Activated naive CD4-positive, alpha-beta T cell treated with Interleukin-2 at 50 U/mL for 16 hours (primary cell): ENCODE measurements at places on chromosomes 6 and 20.

- DNase-seq = no peak
Measured at GRCh38 chr6:74333406-74333805, 637.4 kb downstream of the CD109 start.

DNA sequence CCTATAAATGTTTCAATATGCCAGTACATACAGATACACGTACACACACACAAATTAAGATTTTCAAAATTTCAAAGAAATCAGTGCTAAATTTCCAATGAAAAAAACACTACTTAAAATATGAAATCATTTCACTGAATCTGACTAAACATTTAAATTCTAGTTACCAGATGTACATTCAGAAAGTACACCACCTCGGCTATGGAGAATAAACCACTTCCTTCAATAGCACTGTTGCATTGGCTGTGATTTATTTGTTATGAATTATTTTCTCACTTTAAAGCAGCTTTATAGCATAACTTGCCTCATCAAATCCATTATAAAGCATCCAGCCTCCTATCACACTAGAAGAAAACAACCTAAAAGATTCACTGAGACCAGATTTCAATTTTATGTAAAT, 36.6 kb downstream of the HBS1L start:
- no peak for DNase-seq

DNA sequence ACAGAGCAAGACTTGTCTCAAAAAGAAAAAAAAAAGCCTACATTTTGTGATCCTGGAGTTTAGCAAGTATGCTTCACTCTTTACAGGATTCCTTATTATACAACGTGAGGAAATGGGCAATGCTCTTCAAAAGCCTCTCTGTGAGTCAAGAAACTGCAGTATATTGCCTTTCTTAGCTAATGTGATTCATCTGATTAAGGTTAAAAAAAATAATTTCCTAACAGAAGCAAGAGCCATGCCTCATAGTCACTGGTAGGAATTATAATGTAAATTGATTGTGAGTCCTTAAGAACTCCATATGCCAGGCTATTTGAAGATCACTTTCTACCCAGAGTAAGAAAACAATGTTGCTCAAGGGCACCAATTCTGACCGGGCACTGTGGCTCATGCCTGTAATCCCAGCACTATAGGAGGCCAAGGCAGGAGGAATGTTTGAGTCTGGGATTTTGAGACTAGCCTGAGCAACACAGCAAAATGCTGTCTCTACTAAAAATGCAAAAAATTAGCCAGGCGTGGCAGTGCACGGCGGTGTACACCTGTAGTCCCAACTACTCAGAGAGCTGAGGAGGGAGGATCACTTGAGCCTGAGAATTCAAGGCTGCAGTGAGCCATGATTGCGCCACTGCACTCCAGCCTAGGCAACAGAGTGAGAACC, 43.3 kb downstream of the SLC26A8 start:
- no peak for DNase-seq

GRCh38 chr20:4728120-4728760, 6.5 kb downstream of the PRND start:
- no peak for DNase-seq

DNA sequence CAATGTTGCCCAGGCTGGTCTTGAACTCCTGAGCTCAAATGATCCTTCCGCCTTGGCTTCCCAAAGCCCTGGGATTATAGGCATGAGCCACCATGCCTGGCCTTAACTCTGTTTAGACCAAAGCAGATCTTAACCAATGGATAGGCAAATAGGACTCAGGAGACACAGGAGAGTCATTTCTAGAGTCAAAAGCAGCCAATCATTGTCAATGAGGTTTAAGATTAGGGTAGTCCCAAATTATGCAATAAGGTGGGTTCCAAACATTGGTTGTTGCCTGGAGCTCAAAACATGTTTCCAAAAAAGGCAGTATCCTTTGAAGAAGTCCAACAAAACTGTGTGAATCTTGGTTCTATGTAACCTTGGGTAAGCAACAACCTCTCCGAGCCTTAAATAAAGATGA, 95.7 kb upstream of the JARID2 start:
- DNase-seq = no peak

- no peak for DNase-seq
Measured at GRCh38 chr20:3510110-3510509, 39.3 kb downstream of the ATRN start.

- no peak for DNase-seq
Measured at GRCh38 chr6:1993042-1993441, 252.4 kb downstream of the GMDS start.

DNA sequence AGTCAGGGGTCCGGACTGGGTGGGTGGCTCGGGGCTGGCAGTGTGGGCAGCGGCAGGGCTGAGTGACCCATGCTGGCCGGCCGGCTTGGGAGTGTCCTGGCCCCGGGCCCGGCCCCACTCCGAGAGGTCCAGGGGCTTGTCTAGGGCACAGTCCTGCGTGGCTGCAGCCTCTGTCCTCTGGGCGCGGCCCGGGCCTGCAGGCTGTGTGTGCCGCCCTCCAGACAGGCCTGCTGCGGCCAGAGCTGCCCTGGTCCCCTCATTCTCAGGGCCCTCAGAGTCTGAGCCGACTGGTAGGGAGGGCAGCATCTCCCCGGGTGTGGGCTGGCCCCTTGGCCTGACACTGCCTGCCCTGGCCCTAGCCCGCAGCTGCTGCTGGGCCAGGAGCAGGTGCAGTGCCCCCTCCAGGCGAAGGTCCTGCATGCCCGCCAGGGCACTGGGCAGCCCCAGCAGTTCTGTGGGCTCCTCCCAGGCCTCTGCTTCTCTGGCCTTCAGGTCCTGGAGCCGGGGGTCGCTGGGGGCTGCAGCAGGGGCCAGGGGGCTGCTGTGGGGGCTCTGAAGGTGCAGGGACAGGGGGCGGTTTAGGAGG, 6.9 kb upstream of the CABLES2 start:
- no peak for DNase-seq

GRCh38 chr6:23086100-23086499, 516.7 kb downstream of the HDGFL1 start:
- DNase-seq = no peak

DNA sequence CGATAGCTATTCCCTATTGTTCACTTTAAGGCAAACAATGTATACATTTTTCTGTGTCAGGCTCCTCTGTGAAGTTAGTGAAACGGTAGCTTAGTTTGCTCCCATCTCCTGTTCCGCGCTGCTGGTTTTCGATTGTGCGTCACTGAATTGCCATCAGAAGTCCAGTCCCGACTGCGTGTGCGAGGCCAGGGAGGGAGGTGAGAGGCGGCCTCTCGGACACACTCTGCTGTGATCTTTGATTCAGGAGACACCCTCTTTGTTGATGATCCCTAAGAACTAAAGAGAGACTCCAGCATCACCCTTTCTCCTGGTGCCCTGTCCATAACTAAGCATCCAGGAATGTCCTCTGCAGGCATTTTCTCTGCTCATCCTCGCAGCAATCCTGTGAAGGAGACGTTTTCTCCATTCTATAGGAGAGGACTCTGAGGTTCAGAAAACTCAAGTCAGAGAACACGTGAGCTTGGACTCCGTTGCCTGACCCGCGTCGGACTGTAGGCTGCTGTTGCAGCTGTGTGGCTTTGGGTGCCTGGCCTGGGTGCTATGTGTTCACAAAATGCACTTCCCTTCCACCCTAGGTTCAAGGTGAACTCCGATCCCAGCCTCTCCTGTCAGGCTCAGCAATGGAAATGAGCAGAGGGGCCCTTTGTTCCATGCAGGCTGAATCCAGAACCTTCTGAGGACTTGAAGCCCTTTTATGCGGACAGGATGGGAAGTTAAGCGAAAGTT, 24.1 kb upstream of the UNC93A start:
- no peak for DNase-seq

DNA sequence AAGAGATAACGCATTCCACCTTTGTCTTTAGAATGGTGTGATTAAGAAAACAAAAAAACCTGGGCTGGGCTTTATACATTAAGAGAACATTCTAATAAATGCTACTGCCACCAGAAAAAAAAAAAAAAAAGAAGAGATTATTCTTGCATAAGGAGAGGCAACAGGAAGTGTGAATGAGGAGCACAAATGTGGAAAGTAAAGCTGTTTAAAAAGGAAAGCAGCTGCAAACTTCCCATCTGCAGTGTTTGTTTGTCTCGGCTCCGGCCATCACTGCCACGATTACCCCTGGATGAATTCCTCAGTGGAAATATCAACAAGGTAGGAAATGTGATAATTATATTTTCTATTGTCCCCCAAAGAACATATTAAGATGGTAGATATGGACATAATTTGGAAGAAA, 223.9 kb downstream of the PHF3 start:
- DNase-seq = no peak

GRCh38 chr6:69784595-69785377, 12.0 kb downstream of the LMBRD1 start:
- no peak for DNase-seq

DNA sequence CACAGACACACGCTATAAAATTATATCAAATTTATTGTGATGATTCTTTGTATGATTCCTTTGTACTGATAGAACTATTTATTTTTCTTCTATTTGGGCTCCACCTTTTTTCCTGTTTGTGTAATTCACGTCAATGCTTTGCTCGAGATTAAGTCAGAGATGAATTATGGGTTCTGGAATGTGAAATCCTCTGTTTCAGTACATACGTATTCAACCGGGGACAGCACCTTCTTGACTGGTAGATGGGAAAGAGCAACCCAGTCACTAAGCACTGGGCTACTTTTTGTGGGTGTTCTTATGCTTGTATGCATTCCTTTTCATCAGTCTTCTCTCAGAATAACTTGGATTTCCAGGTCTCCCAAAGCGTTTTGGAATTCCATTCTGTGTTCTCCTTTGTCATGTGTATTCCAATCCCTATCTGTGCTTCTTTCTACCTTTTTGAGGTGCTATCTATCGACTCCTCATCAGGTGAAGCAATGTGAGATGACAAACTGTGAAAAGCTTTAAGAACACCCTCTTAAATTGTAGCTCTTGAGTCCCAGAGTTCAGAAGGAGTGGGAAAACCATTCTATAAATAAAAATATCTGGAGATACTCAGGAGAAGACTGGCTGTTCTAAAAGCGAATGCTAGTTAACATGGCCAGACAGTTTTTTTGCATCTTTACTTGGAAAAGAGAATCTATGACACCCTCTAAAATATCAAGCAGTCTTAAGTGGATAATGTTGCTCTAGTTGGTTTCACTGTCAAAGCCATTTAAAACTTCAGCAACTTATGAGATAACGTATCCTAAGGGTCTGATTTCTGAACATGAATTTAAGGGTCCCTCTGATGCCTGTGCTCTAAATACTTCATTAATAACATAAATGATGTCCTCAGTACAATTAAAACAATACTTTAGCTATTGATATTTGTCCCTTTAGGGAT, 197.7 kb upstream of the PREP start:
- DNase-seq = no peak

DNA sequence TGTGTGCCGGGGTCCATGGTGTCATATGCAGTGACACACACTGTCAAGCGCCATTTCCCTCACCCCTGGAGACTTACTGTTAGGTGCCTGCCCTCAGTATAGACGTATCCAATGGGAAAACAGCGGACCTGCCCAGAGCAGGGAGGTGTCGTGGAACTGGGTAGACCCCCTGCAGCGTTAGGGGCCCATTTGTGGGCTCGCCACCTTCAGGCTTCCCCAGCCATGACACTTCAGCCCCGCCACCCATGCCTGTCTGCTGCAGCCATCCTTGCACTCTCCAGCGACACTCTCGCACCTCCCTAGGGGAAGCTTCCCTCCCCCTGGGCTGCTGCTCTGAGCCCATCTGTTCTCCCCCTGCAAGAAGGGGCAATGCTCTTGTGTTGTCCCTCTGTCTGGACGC, 43.2 kb downstream of the STK35 start:
- DNase-seq = no peak

DNA sequence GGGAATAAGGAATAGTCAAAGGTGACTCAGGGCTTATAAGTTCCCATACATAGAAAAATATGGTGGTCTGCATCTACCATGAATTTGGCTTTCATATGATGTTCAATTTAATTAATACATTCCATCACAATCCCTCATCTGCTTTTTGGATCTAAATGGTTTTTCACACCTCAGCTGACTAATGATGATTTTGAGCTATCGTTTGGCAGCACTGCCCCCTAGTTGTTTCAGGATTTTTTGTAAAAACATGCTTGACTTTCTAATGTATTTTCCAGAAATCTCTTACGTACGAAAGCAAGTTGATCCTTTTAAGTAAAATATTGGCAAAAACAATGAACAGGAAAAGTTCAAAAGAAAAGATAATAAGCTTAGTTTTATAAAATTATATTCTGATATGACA, 408.6 kb upstream of the ADGRB3 start:
- no peak for DNase-seq

GRCh38 chr20:13262671-13263360, 41.7 kb downstream of the ISM1 start:
- DNase-seq = no peak

- no peak for DNase-seq
Measured at GRCh38 chr6:121439926-121440325, 4.5 kb downstream of the GJA1 start.

DNA sequence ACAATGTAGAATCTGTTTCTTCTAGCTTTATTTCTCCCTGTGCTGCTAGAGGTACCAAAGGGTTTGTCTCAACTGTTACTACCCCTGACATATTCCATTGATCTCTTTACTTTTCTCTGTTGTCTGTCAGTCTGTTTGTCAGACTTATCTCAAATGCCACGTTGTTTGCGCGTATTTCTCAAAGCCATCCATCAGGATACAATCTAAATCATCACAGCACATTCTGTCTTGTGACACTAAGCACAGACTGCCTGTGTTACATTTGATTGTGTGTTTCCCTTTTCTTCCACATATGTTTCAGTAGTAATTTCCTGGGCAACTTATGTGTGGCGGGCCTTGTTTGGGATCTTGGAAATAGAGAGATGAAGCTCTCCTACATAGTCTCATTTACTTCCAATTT, 30.2 kb upstream of the SERINC3 start:
- DNase-seq = no peak

GRCh38 chr6:113819169-113819830, 37.8 kb upstream of the MARCKS start:
- DNase-seq = no peak

DNA sequence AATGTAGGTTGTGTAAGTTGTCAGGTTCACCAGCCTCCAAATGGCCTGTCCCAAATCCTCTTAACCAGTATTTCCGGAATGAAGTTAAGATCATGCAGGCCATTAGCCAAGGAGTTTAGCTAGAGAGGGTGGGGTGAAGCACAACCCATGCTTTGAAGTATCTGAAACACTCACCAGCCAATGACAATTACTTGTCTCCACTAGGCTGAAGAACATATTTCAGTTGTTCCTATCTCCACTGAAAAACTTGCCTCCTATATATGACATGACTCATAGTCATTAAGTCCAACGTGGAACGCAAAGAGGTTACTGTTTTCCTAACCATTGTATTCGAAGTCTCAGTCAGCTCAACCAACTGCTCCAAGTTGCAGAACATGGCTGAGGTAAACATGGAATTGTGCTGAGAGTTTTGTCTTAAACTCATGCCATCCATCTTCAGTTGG, 37.4 kb upstream of the TNFAIP3 start:
- DNase-seq = no peak
